ENCODE measurements at places on chromosomes 16 and 17. TPM values are rescaled to one million over a fixed set of nuclear protein-coding genes. Genes with fewer than 3 reads are reported as not detected.

ACSM2A gene
- not detected for total RNA-seq

CSHL1 gene
- total RNA-seq: not detected

CES3 gene
- 1.6 TPM for total RNA-seq

KRT222 gene
- 0.75 TPM for total RNA-seq

CCL8 gene
- total RNA-seq: not detected

CNTD1 gene
- total RNA-seq: not detected

TOP2A gene
- 291 TPM for total RNA-seq

TERB1 gene
- total RNA-seq: not detected

DNA sequence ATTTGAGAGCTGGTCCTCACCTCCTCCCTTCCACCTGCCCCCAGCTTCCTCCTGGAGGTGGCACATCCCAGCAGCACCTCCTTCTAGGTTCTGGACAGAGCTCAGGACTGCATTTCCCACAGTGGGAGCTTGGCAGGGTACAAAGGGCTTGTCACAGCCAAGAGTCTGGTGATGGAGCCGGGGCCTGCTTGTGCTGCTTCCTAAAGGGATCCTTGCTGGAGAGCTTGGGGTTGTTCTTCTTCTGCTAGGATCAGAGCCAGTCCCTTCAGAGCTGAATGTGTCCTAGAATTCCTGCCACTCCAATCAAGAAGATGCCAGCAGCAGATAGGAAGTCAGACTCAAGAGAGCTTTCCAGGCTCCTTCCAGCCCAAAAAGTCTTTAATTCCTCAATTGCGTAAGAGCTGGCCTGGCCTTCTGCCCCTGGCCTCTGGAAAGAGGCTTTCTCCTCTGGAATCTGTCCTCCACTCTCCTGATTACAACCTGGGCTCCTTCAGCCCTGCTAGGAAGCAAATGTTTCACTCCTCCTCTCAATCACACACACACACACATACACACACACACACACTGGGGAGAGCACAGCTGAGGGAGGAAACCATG, 4.4 kb downstream of the CD300E start:
- H3K4me3 ChIP-seq: no peak overlapping the region
- H3K4me1 ChIP-seq: no peaks in the 10 kb centered on the region
- DNase-seq: no peak
- H3K27me3 ChIP-seq: peaks cover 2% of the 10 kb centered on the region
- H3K36me3 ChIP-seq: no peaks in the 10 kb centered on the region

DNA sequence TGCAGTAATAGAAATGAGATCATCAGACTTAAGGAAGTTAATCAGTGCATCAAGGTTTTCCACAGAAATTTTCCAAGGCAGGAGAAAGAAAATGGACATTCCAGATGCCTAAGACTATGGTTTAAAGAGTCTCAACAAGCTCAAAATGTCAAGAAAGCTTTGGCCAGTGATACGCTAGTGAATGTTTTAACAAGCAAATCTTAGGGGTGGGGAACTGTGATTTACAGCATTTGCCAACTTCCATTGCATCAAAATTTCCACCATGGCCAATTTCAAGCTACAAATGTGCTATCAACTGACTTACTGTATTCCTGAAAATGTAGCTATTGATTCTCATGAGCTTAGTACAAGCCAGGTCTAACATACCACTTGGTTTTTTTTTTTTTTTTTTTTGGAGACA, 82.4 kb upstream of the CLEC3A start:
- H3K27me3 ChIP-seq: no peaks in the 10 kb centered on the region
- H3K36me3 ChIP-seq: no peaks in the 10 kb centered on the region
- no peak overlapping the region for H3K27ac ChIP-seq
- H3K4me1 ChIP-seq: no peaks in the 10 kb centered on the region
- no peak overlapping the region for H3K4me3 ChIP-seq

- no peak for DNase-seq
- H3K27me3 ChIP-seq: no peaks in the 10 kb centered on the region
- H3K36me3 ChIP-seq: no peaks in the 10 kb centered on the region
- no peak overlapping the region for H3K4me3 ChIP-seq
- H3K4me1 ChIP-seq: no peaks in the 10 kb centered on the region
These were observed 12.4 kb downstream of the TEX14 start for GRCh38 chr17:58679263-58680037.

DNA sequence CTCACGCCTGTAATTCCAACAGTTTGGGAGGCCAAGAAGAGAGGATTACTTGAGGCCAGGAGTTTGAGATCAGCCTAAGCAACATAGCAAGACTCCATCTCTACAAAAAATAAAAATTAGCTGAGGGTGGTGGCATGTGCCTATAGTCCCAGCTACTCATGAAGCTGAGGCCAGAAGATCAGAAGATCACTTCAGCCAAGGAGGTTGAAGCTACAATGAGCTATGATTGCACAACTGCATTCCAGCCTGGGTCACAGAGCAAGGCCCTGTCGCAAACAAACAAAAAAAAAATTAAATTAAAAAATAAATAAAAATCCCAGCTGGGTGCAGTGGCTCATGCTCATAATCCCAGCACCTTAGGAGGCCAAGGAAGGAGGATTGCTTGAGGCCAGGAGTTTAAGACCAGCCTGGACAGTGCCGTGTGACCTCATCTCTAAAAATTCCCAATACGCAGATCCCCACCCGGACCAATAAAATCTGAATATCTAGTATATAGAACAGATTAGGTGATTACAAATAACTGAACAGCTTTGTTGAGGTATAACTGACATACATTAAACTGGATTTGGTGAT, 18.2 kb upstream of the ATF7IP2 start:
- no peaks in the 10 kb centered on the region for H3K4me1 ChIP-seq
- H3K36me3 ChIP-seq: no peaks in the 10 kb centered on the region
- H3K4me3 ChIP-seq: no peak overlapping the region
- no peak for DNase-seq

GRCh38 chr17:61331886-61332285, 67.8 kb upstream of the TBX2 start:
- no peaks in the 10 kb centered on the region for H3K4me1 ChIP-seq
- DNase-seq: no peak
- H3K27ac ChIP-seq: no peak overlapping the region
- no peak overlapping the region for H3K4me3 ChIP-seq

GRCh38 chr16:88068476-88069396, 117.5 kb downstream of the BANP start:
- no peaks in the 10 kb centered on the region for H3K27me3 ChIP-seq
- peaks cover 4% of the 10 kb centered on the region for H3K4me1 ChIP-seq
- H3K27ac ChIP-seq: no peak overlapping the region
- no peaks in the 10 kb centered on the region for H3K36me3 ChIP-seq
- no peak for DNase-seq

GRCh38 chr16:912684-913613, 57.8 kb downstream of the LMF1 start:
- H3K4me3 ChIP-seq: no peak overlapping the region
- H3K4me1 ChIP-seq: no peaks in the 10 kb centered on the region
- no peaks in the 10 kb centered on the region for H3K27me3 ChIP-seq
- no peaks in the 10 kb centered on the region for H3K36me3 ChIP-seq
- no peak overlapping the region for H3K27ac ChIP-seq

- H3K4me3 ChIP-seq: no peak overlapping the region
- H3K27me3 ChIP-seq: no peaks in the 10 kb centered on the region
- H3K27ac ChIP-seq: no peak overlapping the region
- H3K36me3 ChIP-seq: peaks cover 4% of the 10 kb centered on the region
- no peaks in the 10 kb centered on the region for H3K4me1 ChIP-seq
These were observed 27.5 kb downstream of the OR1D5 start for GRCh38 chr17:3035968-3036280.

GRCh38 chr17:16361874-16362273, 8.6 kb upstream of the CENPV start:
- no peak overlapping the region for H3K4me3 ChIP-seq
- DNase-seq: no peak
- H3K36me3 ChIP-seq: no peaks in the 10 kb centered on the region

GRCh38 chr16:4474192-4474961, at the start of gene NMRAL1:
Gene NMRAL1 (minus strand): TSS chr16:4474625. CDS start chr16:4474132, 493 bp downstream.
- H3K4me1 ChIP-seq: peaks cover 4% of the 10 kb centered on the region
- H3K27ac ChIP-seq: peak within 1 kb of the TSS; percentile 75
- no peaks in the 10 kb centered on the region for H3K36me3 ChIP-seq
- DNase-seq: peak; percentile 89
- peak within 1 kb of the TSS; percentile 50 for H3K4me3 ChIP-seq

DNA sequence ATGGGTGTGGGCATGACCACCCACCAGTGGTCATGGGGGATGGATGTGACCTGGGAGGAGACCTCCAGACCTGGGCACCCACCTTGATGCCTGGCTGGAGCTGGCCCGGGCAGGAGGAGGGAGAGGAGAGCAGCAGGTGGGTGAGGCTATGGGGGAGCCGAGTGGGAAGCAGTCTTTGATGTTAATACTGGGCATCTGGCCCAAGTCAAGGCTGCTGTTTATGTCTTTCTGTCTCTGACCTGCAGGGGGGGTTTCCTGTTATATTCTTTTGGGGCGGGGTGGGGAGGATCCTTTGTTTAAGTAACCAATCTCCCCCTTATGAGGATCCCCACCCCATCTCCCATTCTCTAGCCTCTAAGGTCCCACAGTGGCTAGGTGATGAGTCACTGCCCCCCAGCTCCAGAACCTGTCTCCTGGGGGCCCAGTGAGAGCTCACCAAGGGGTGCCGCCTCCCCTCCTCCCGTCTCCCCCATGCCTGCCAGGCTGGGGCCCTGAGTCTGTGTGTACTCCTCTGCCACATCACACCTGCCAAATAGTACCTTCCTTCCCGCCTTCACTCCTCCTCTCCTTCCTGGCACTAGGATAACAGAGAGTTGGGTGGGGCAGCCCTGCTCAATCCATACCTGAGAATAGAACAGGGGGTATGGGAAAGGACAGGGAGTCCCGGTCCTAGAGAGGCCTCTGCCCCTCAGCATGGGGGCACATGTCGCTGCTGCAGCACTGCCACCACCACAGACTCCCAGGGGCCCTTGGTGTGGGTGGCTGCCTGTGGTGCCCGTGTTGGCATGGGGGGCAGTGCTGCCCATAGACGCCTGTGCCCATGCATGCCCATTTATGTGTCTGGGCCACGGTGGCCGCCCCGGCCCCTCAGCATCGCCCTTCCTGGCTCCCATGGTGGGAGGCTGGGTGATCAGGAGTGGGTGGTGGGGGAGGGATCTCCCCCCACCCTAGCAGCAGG, 7.3 kb downstream of the THRA start:
- H3K27me3 ChIP-seq: no peaks in the 10 kb centered on the region
- peaks cover 56% of the 10 kb centered on the region for H3K4me1 ChIP-seq
- H3K36me3 ChIP-seq: no peaks in the 10 kb centered on the region
- H3K27ac ChIP-seq: no peak overlapping the region
- DNase-seq: no peak

DNA sequence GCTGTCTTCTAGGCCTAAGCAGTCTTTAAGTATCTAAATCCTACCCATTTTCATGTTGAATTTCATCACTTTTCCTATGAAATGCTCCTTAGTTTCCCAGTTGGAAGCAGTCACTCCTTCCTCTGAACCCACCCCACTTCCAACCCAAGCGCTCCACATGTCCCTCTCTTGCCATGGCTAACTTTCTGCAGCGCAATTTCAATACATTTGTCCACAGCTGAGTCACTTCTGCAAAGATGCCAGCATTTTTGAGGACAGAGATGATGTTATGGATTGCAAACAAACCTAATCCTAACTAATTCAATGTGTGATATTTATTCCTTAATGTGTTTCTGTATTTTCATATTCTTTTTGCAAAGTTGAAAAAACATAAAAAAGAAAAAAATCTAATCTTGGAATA, 71.7 kb downstream of the HLF start:
- no peaks in the 10 kb centered on the region for H3K36me3 ChIP-seq
- H3K27ac ChIP-seq: no peak overlapping the region
- no peak overlapping the region for H3K4me3 ChIP-seq
- no peaks in the 10 kb centered on the region for H3K27me3 ChIP-seq
- peaks cover 5% of the 10 kb centered on the region for H3K4me1 ChIP-seq

DNA sequence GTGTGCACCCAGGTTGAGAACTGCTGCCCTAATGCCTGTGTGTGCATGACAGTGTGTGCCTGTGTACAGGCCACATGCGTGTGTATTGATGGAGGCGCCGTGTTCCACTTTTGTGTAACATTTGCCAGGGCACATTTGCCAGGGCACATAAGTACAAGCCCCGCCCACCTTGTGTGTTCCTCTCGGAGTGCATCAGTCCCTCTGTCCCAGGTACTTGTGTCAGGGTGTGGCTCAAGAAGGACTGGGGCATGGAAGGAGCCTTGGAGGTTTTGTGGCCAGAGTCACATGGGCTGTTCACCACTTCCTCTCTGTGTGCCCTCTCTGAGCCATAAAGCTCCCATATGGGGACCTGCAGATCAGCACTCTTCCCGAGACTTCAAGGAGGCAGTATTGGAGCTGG, 73.9 kb downstream of the MRM1 start:
- no peak overlapping the region for H3K4me3 ChIP-seq
- no peaks in the 10 kb centered on the region for H3K36me3 ChIP-seq
- no peak for DNase-seq
- no peaks in the 10 kb centered on the region for H3K27me3 ChIP-seq
- peaks cover 3% of the 10 kb centered on the region for H3K4me1 ChIP-seq

- H3K4me1 ChIP-seq: peaks cover 43% of the 10 kb centered on the region
- H3K27ac ChIP-seq: no peak overlapping the region
- no peaks in the 10 kb centered on the region for H3K36me3 ChIP-seq
- no peak for DNase-seq
These were observed 1.1 kb downstream of the EPOP start for GRCh38 chr17:38673707-38674013.

DNA sequence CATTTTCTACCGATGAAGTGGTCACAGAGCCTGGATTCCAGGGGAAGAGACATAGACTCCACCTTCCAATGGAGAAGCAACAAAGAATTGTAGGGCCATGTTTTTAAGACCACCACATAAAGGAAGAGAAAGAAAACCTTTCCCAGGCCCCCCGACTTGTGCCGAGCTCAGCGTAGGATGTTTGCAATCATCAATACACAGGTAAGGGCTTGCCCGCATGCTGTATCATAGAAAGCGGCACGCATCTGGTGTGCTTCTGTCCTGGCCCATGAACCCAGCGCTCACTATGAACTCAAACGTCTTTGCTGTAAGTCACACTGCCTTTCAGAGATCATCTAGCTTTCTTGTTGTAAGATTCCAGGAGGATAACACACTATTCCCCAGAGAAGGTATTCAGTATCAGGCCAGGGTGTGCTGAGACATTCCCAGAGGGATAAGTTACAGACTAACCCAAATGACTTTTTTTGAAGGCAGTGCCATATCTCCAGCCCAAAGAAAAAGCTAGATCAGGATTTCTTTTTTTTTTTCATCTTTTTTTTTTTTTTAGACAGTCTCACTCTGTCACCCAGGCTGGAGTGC, 79.5 kb upstream of the RPL38 start:
- no peaks in the 10 kb centered on the region for H3K27me3 ChIP-seq
- H3K27ac ChIP-seq: no peak overlapping the region
- no peak overlapping the region for H3K4me3 ChIP-seq
- H3K36me3 ChIP-seq: no peaks in the 10 kb centered on the region
- H3K4me1 ChIP-seq: no peaks in the 10 kb centered on the region
- no peak for DNase-seq

DNA sequence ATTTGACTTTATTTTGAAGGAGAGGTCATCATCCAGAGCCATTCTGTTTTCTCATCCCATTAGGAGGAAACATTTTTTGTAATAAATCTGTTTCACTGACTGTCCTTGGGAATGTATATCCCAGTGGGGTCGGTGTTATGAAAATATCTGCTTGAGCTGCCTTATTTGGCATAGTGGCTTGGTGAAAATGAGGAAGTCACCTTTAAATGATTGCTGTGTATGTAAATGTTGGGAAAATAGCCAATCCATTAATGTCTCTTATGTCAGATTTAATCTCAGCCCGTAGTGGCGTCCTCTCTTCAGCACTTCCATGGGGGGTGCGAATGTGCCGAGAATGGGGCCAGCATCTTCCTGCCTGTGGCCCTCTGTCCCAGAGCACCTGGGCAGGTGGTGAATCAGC, 57.6 kb downstream of the BANP start:
- no peak overlapping the region for H3K27ac ChIP-seq
- no peaks in the 10 kb centered on the region for H3K27me3 ChIP-seq
- H3K4me1 ChIP-seq: no peaks in the 10 kb centered on the region

Measured in H1 (cell line).